Suprapubic skin (tissue), 4 donors: ENCODE measurements at places on chromosomes 7 and 10.

GRCh38 chr10:98266647-98267046 is 1.3 kb downstream of the LOXL4 start:
- peak; percentile 52 for DNase-seq

DNA sequence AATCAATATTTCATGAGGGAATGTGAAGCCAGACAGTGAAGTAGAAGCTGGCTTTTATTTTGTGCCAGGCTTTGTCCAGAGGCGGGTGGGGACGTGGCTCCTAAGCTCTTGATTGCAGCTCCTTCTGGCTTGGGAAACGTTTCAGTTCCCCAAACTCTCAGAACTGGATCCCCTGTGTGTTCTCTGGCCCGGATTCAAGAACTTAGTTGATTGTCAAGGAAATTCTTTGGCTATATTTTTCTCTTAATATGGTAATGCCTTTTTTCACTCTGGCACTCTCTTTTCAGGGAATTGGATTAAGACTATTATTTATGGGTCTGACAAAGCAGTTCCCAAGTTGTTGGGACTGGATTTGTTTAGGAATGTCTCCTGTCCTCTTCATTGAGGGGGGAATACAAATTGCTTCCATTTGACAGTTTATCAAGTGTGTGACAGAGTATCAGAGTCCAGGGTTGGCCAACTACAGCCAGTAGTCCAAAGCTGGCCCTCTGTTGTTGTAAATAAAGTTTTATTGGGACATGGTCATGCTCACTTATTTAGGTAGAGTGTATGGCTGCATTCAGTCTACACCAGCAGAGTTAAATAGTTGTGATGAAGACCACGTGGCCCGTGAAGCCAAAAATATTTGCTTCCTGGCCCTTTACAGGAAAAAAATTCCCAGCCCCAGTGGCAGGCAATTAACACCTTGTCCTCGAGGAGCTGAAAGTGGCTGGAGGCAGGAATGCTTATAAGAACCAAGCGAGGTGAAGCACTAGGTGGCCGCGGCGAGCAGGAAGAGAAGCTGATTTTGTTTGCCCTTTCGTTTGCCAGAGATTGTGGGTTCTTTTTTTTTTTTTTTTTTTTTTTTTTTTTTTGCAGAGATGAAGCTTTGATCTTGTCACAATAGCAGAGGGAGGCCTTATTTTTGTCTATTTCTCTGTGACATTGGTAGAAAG is 34.3 kb downstream of the HTRA1 start:
- no peak for DNase-seq

- DNase-seq, result no peak
Measured at GRCh38 chr10:88082806-88083596, 219.6 kb downstream of the PTEN start.

DNA sequence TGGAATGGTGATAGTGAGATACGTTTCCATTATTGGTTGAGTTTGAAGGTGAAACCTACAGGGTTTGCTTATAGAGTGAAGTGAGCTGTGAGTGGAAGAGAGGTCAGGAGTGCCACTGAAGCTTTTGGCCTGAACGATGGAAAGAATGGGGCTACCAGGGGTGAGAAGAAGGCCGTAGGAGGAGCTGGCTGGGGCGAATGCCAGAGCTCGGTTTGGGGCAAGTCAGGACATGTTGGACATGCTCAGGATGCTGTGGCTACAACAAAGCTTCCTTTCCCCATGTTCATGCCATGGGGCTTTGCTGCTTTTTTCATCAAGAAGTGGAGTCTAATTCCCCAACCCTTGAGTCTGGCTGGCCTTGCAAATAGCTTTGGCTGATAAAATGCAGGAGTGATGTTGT is 253.7 kb downstream of the GLRX3 start:
- DNase-seq, result no peak

DNA sequence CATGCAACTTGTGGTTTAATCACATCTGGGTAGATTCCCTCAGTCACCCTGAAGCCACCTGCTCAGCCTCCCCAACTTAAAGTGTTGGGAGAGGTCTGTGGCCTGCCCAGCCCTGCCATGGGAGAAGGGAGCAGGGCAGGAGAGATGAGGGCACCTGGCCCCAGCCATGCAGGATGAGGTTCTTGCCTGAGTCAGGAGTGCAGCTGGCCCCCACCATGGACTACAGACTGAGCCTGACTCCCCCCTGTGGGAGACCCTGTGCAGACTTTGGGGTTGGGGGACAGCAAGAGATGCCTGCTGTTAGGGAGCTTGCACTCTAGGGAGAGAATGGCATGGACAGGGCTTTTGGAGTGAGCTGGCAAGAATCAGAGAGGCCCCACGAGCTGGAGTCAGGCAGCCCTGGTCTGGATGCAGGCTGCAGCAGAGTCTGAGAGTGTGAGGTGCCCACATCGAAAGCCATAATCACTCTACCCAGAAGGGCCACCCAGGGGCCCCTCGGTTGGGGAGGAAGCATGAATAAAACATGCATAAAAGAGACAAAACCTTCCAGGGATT is 34.7 kb upstream of the DPYSL4 start:
- DNase-seq, result no peak

- no peak for DNase-seq
Measured at GRCh38 chr10:50260791-50261281, 9.5 kb upstream of the ASAH2 start.

DNA sequence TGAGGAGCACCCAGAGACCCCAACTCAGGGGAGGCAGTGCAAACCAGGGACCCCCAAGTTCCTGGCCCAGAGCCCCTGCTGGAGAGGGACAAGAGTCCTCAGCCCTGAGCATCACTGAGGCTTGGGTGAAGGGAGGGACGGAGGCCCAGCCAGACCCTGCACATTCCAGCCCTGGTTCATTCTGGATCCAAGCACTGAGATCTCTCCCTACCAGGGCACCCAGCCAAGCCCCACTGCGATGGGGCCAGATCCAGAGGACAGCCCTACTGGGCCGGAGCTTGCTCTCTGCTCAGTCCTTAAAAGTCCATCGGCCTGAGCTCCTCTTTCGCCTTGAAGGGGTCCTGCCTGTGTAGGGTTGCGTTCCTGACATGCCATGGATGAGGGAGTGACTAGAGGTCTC is 40.5 kb upstream of the RABGEF1 start:
- no peak for DNase-seq

- DNase-seq, result no peak
Measured at GRCh38 chr10:80441831-80442230, 12.3 kb upstream of the TSPAN14 start.

DNA sequence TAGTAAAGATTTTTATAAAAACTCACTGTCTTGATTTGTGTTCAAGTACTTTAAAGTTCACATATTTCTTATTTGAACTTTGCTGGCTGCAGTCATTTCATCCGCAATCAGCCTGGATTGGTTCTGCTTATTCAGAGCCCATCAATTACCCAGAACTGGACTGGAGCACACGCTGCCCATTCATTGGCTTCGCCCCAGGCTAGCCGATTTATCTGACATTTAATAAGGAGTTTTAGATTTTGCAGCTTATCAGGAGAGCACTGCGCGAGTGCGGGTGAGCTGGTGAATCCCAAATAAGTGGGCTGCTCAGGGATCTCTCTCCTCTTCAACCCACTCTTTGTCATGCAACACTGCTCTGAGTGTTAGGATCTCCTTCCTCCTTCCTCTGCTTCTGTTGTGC is 166.0 kb upstream of the GPR26 start:
- DNase-seq, result no peak

GRCh38 chr7:121909716-121910345 is 36.9 kb downstream of the PTPRZ1 start:
- DNase-seq, result no peak

DNA sequence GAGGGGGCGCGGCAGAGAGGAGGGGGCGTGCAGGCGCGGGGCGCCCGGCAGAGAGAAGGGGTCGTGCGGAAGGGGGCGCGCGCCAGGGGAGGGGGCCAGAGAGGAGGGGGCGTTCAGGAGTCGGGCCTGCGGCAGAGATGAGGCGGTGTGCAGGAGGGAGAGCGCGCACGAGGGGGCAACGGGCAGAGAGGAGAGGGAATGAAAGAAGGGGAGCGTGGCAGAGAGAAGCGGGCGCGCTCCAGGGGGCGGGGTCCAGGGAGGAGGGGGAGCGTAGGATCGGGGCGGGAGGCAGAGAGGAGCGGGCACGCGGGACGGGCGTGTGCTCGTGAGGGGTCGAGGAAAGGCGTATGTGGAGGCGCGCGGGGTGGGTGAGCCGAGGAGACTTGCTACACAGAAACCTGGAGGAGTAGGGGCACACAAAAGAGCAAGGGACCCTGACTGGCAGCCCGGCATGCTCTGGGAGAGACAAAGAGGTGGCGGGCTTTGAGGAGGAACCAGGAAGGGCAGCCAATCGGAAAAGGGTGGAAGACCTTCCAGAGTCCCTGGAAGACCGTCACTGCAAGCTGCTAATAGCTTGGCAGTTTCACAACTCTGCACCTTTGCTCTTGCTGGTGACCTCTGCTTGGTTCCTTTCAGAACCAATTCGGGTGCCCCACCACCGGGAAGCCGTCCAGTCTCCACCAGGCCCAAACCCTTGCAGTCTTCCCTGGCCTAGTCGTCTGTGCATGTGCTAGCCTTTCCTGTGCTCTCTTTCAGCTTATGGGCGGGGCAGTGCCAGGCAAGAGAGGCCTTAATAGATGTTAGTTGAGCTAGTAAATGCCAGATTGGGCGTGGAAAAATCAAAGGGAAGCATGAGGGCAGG is 639 bp downstream of the DYDC2 start:
- no peak for DNase-seq

DNA sequence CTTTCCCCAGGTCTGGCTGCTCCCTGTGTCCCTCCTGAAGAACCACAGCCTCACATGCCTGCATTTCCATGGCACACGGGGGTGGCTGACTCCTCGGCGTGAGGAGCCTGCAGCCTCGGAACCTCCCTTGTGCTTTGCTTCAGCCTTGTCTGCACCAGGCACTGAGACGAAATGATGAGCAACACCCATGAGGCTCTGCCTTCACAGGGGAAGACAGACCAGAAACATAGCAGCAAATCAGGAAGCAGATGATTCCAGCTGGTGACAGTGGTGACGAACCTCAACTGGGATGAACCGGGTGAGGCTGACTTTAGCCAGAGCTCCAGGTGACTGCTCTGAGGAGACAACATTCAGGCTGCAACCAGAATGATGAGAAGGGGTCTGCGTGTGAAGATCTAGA is 84.5 kb upstream of the SMNDC1 start:
- DNase-seq, result no peak

GRCh38 chr7:84256571-84256971 is 62.0 kb upstream of the SEMA3A start:
- DNase-seq, result no peak

- DNase-seq, result no peak
Measured at GRCh38 chr10:49037187-49037586, 78.1 kb downstream of the VSTM4 start.
